Airway epithelial cell (primary cell): ENCODE measurements at places on chromosomes 13 and 19. TPM values are rescaled to one million over a fixed set of nuclear protein-coding genes. Genes with fewer than 3 reads are reported as not detected.

CEACAM7 gene
- 0.71 TPM in 1 of 2 replicates, not detected in the other for total RNA-seq

TMIGD2 gene
- not detected in 2 replicates for total RNA-seq

FDX2 gene
- 33.3 and 40.1 TPM in 2 replicates for total RNA-seq

CATSPERD gene
- not detected in 2 replicates for total RNA-seq

LILRB5 gene
- total RNA-seq = not detected in 2 replicates

SIGLECL1 gene
- not detected in 2 replicates for total RNA-seq

ZNF460 gene
- total RNA-seq = 27.7 and 28.8 TPM in 2 replicates

HNRNPA1L2 gene
- total RNA-seq = 1.8 and 2.5 TPM in 2 replicates
